LoVo (cell line): ENCODE measurements at places on chromosomes 3 and 15.

GRCh38 chr15:69493406-69493805 lies 40.8 kb downstream of the RPLP1 start:
- no peak for DNase-seq

- no peak for DNase-seq
Measured at GRCh38 chr15:59251001-59251845, 44.6 kb downstream of the LDHAL6B start.

DNA sequence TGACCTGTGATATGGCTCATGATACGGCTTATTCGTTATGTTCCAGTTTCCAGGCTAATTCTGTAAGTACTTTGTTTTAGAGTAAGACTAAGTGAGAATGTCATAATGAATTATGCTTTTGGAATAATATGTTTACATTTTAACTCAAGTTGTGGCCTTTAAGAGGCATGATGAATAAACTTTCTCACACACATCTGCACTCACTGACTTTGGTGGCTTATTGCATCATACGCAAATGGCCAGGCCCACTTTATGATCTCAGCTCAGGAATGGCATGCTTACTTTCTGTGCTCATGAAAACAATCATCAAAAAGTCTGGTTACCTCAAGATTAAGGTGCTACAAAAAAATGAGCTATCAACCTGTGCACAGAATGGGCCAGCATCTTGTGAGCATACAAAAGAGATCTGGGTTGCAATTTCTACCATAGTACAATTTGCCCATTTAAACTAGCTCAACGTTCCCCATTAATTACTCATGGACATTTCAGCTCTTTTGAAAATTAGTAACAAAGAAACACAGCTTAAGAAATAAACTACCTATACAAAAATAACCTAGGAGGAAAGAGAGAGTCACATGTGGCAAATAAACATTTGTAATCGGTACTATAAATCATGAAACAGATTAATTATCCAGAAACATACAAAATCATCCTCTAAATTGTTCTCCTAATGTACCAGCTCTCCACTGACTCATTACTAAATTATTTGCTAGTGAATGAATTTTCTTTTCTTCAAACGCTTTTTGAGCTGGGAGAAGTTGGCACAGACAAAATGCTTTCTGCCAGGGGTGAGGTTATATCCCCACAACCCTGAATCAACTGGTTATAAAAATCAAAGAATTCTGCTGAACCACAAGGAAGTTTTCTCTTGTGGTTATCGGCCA lies 439.0 kb upstream of the ADAMTS9 start:
- DNase-seq = no peak

DNA sequence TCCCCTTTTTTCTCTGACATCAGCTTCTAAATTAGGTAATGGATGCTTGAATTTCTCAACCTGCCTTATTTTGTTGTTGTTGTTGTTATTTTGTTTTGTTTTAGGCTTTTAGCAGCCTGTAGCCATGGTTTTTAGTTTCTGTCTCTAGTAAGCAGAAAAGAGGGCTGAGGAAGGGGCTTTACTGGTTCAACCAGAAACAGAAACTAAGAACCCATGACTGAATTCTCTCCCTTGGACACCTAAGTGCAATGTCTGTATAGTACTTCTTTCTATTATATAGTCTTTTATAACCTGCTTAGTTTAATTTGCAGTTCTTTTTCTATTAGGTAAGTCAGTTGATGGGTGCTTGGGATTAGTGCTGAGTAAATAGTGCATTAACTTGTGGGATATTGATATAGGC lies 129.0 kb downstream of the BBX start:
- no peak for DNase-seq

GRCh38 chr15:95041297-95041696 lies 809.9 kb downstream of the MCTP2 start:
- no peak for DNase-seq

GRCh38 chr3:55282994-55283393 lies 204.1 kb downstream of the WNT5A start:
- DNase-seq = no peak

GRCh38 chr3:186352369-186352768 lies 9.7 kb downstream of the DGKG start:
- no peak for DNase-seq

DNA sequence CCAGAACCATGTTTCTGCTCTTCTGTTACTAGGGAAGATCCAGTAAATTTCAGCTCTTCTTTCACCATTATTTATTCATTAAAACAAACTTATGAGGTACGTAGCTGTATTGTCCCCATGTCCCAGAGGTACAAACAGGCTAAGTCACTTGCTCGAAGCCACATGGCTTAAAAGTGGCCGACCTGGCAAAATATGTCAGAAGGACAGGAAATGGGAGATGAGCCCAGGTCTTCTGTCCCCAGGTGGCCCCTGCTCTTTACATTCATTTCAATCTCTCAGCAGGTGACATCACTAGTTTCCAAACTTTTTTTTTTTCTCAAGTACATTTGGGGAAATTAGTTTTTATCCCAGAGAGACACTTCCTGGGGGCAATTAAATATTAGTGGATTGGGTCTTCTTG lies 34.1 kb upstream of the LPP start:
- DNase-seq = no peak
